ENCODE measurements at places on chromosomes 16 and 17. TPM values are rescaled to one million over a fixed set of nuclear protein-coding genes. Genes with fewer than 3 reads are reported as not detected.
A peak's percentile ranks its signal among the peaks of the same experiment; 100 is the strongest.

The CEP20 gene
- 13.4 TPM for polyA plus RNA-seq

GRCh38 chr17:4161192-4161966, 18.4 kb downstream of the CYB5D2 start:
- DNase-seq, result no peak

DNA sequence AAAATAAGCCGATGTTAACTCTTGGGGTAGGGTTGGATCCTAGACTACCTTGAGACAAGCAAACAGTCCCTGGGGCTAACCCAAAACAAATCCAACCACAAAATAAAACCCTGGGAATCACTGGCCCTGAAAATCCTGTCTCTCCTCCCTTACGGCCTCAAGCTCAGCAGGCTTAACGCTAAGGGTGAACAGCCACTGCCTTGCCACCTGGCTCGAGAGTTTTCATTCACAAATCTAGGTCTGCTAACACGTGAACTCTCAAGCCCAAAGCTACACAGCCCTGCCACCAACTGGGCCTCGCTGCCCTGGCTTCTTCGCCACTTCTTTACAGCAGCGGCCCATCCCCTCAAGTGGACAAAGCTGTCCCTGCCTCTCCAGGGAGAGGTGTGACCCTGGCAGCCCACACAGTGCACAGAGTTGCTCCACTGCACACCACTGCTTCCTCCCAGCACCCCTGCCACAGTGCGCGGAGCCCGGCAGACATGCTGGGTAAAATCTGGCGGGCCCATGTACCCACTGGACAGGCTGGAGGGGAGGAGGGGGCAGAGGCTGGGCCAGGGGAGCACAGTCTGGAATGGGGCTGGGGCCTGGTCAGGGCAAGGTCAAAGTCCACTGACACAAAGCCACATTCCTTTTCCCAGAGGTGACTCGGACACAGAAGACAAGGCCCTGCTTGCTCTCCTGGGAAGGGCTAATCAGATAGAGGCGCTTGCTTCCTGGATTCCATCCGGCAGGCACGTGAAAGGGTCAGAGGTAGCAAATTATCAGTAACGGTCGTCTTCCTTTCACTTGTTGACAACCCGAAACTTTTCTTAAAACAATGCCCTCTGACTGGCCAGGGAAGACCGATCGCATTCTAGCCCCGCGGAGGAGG, 996 bp downstream of the PCYT2 start:
- no peak for DNase-seq

GRCh38 chr16:2148714-2149629, 547 bp downstream of the RAB26 start:
- DNase-seq, result no peak

- no peak for DNase-seq
Observed at GRCh38 chr16:1561266-1561665, 27.8 kb downstream of the TMEM204 start.

- peak; percentile 54 for DNase-seq
Observed at GRCh38 chr16:19113577-19114358, at the start of gene ITPRIPL2. TSS of gene ITPRIPL2 (plus strand) at chr16:19113964. CDS start at chr16:19114462, 498 bp downstream.

DNA sequence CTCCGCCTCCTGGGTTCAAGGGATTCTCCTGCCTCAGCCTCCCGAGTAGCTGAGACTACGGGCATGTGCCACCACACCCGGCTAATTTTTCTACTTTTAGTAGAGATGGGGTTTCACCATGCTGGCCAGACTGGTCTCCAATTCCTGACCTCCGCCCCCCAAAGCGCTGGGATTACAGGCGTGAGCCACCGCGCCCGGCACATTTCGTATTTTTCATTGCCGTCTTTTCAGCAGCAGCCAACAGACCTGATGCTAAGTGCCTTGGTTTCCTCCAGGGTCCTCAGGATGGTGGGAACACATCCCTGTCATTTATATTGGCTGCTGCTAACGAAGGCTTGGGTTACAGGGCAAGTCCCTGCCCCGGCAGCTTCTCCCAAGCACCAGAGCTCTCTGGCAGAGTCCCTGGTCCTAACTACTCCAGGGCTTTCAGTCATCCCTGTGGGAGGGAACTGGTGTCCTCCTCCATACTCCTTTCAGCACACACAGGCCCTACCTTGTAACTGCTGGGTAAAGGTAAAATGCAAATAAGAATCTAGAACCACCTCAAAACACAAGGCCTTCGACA, 1.5 kb upstream of the RNF157 start:
- DNase-seq, result no peak

The TMEM114 gene
- polyA plus RNA-seq, result not detected

- DNase-seq, result no peak
Observed at GRCh38 chr16:54402270-54402669, 115.7 kb upstream of the IRX3 start.

GRCh38 chr16:359067-359763, 6.7 kb upstream of the AXIN1 start:
- no peak for DNase-seq

DNA sequence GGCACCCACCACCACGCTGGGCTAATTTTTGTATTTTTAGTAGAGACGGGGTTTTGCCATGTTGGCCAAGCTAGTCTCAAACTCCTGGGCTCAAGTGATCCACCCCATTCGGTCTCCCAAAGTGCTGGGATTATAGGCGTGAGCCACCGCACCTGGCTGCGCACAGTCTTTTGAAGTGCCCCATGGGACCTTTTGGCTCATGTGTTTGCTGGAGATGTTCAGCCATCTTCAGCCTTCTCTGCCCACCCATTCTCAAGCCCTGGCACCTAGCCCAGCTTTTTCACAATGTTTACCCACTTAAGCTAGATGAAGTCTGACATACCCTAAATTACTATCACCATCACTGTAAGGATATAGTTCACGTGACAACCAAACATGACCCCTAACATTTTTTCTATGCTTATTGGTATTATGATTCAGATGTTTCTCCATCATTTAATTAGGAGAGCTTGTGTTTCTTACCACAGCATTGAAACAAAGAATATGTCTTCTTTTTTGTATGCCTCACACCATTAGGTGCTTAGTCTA, 32.3 kb downstream of the PECAM1 start:
- no peak for DNase-seq

The CTRB1 gene
- polyA plus RNA-seq, result not detected

GRCh38 chr16:82671741-82672140, 45.0 kb downstream of the CDH13 start:
- no peak for DNase-seq

The ZNF423 gene
- 0.24 TPM for polyA plus RNA-seq

DNA sequence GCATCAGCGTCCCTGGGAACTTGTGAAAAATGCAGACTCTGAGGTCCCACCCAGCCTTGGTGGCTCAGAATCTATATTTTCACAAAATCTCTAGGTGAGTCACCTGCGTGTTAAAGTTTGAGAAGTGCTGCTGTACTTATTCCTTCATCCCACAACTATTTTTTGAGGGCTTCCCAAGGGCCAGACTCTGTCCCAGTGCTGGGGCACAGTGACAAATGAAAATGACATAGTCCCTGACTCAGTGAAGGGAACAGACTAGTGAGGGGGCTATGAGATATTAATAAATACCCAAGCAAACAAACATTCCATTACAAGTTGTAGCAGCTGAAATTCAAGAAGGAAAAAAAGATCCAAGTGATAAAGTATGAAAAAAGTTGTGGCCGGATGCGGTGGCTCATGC, 9.9 kb upstream of the EMP2 start:
- DNase-seq, result no peak

GRCh38 chr17:32567511-32567910, 80.7 kb downstream of the CDK5R1 start:
- DNase-seq, result no peak

DNA sequence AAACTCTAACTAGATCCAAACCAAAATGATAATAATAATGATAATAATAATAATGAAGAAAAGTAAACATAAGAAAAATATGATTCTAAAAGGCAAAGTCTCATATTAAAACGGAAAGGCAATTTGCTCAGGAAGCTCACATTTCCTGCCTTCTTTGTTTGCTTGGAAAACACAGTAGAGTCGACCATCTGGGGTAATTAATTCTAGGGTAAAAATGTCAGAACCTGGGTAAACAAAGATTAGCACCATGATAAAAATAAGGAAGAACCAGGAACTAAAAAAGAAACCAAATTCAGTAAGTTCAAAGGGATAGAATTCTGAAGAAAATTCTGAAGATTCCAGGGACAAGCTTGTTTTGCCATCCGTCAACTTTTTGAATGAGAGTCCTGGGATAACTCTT, 16.2 kb downstream of the KRABD2 start:
- no peak for DNase-seq

All from liver (tissue), 10 donors.